Activated CD4-positive, alpha-beta T cell treated with anti-CD3 and anti-CD28 coated beads, Interleukin-10, Interleukin-2, amounts not matched to agents 100 ng/mL and 50 ng/mL, durations not matched to agents 16 hours and 8 hours (primary cell): ENCODE measurements at places on chromosomes 7 and 10.

GRCh38 chr7:51019891-51020870, 237.5 kb upstream of the GRB10 start:
- no peak for DNase-seq

DNA sequence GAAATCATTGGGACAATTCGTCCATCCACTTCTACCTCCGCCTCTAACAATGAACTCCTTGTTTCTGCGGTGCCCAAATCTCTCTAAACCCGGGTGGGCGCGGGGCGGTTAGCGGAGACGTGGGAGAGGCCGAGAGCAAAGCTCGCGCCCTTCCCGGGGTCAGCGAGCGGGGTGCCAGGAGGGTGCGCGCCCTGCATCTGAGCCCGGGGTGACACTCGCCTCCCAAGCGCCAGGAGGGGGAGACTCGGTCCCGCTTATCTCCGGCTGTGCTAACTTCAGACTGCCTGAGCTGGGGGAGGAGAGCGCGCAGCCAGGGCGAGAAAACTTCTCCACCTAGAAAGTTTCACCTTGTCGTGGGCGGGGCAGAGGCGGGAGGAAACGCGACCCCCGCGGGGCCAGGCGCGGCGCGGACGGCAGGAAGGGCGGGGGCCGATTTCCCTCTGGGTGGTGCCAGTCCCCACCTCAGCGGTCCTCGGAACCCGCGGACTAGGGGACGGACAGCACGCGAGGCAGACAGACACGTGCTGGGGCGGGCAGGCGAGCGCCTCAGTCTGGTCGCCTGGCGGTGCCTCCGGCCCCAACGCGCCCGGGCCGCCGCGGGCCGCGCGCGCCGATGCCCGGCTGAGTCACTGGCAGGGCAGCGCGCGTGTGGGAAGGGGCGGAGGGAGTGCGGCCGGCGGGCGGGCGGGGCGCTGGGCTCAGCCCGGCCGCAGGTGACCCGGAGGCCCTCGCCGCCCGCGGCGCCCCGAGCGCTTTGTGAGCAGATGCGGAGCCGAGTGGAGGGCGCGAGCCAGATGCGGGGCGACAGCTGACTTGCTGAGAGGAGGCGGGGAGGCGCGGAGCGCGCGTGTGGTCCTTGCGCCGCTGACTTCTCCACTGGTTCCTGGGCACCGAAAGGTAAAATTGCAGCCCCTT, at the start of gene MET:
MET (plus strand) TSS at position 516 of the 915 bp plus-strand sequence. CDS start 26,889 bp downstream, outside the sequence.
- DNase-seq = peak; percentile 70

GRCh38 chr10:119205894-119206602, 1.3 kb upstream of the GRK5 start:
- peak; percentile 79 for DNase-seq

DNA sequence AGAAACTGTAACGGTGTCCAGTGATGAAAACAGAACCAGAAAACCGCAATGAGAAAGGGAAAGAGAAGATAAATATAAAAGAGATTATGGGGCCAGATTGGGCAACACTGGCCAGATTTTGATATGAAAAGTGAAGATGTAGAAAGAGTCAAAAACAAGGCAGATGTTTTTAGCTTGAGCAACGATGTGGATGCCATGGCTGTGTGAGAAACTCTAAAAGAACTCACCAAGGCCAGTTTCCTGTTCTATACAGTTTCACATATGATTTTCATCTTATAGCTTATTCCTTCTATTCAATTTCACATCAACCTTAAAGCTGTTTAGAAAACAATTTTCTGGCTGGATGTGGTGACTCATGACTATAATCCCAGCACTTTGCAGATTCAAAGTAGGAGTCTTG, 36.3 kb downstream of the CSTF2T start:
- no peak for DNase-seq

DNA sequence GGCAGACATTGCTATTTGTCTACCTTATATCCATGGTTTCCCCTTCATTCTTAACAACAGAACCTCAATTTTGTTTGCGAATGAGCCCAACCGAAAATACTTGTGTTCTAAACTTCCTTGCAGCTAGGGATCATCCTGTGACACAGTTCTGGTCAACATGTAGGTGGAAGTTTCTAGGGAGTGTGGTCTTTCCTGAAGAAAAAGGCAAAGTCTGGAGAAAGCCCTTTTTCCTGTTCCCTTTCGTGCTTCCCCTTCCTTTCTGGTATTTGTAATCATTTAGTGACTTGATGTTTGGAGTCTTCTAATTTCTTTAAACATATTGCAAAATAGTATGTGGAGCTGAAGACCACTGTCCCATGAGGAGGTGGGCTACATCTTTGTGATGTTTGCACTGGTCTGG, 2.9 kb upstream of the IFRD1 start:
- DNase-seq = no peak

DNA sequence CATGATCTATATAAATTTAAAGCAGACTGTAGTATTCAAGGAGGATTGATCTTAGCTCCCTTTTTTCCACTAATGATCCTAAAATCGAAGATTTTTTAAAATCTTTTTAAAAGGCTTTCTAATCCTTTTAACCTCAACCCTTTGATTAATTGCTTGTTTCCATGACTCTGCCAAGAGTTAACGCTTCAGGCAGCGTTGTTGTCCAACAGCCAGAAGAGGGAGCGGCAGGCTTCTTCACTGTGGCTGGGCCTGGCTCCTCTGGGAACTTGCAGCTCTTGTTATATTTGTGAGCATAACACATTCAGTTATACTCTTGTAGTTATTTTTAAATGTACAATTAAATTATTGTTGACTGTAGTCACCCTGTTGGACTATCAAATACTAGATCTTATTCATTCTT, 26.3 kb downstream of the CRCP start:
- DNase-seq = no peak

DNA sequence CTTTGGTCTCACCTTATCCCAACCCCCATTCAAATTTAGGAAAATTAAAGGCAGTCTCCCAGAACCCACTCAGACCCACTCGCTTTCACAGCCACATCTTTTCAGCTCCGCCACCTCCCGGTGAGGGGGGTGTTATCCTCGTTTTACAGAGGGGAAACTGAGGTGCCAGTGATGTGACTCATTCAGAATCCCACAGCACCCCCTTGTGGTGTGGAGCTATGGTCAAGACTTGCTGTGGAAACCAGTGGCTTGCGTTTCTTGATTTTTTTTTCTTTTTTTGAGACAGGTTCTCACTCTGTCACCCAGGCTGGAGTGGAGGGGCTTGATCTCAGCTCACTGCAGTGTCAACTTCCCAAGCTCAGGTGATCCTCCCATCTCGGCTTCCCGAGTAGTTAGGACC, 27.6 kb downstream of the SLC35G1 start:
- peak; percentile 25 for DNase-seq

DNA sequence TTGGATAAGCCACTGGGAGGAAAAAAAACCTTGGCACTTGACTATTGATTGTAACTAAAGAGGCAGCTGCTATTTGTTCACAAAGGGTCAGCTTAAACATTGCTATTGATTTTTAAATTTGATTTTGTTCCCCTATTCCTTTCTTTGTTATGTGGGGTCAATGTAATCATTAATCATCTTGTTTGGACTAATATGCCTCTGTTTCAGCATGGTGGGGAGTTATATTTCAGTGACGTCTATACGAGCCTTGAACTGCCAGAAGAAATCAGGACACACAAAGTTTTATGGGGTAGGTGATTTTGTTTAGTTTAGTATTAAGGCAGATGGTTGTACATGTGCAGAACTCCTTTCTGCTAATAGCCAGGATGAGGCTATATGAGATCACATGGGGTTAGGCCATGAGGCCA, 7.5 kb downstream of the AS3MT start:
- no peak for DNase-seq

DNA sequence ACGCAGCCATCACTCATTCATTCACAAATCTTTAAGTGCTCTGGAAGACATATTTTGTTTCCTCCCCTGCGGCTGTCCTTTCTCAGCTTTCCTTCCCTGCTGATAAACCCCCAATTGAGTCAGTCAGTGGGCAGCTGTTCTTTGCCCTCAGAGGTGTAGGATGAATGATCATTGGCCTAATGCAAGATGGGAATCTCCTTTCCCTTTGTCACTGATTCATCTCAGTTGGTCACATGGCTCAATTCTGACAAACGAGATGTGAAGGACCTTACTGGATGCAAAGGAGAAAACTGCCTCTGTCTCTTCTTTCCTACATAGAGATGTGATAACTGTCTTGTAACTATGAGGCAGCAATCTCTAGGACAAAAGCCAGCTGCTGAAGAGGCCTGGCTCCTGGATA, 44.6 kb downstream of the COL28A1 start:
- DNase-seq = no peak

- no peak for DNase-seq
Measured at GRCh38 chr7:95863-96260, 96.5 kb upstream of the FAM20C start.

- DNase-seq = peak; percentile 68
Measured at GRCh38 chr10:92914478-92915325, 66.4 kb downstream of the EXOC6 start.

DNA sequence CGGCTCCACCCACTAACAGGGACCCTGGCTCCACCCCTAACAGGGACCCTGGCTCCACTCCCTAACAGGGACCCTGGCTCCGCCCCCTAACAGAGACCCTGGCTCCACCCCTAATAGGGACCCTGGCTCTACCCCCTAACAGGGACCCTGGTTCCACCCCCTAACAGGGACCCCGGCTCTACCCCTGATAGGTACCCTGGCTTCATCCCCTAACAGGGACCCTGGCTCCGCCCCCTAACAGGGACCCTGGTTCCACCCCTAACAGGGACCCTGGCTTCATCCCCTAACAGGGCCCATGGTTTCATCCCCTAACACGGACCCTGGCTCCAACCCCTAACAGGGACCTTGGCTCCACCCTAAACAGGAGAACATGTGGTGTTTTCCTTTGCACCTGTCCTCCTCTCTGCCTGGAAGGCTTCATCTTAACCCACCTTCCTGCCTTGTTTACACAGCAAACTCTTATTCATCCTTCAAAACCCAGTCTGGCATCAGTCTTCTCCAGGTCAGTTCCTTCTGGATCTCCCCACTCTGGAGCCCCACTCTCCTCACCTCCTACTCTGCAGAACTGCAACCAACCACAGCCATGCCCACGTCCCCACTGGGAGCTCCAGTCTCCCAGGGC, 58.0 kb downstream of the CHST15 start:
- no peak for DNase-seq

GRCh38 chr7:50766106-50766848, 16.4 kb downstream of the GRB10 start:
- no peak for DNase-seq

GRCh38 chr10:21888959-21889358, 114.6 kb downstream of the DNAJC1 start:
- peak; percentile 24 for DNase-seq

DNA sequence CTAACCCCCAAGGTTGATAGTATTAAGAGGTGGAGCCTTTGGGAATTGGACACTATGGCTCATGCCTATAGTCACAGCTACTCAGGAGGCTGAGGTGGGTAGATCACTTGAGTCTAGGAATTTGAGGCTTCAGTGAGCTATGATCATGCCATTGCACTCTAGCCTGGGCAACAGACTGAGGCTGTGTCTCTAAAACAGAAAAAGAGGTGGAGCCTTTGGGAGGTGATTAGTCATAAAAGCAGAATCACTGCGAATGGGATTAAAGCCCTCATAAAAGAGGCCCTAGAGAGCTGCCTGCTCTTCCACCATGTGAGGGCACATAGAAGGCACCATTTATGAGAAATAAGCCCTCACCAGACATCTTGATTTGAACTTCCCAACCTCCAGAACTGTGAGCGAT, 81.9 kb downstream of the SKAP2 start:
- DNase-seq = no peak

GRCh38 chr10:33334805-33335550, 511 bp upstream of the NRP1 start:
- peak; percentile 20 for DNase-seq

- peak; percentile 2 for DNase-seq
Measured at GRCh38 chr10:51617576-51618235, 81.7 kb downstream of the CSTF2T start.

- no peak for DNase-seq
Measured at GRCh38 chr10:59582780-59583179, 126.9 kb downstream of the SLC16A9 start.

DNA sequence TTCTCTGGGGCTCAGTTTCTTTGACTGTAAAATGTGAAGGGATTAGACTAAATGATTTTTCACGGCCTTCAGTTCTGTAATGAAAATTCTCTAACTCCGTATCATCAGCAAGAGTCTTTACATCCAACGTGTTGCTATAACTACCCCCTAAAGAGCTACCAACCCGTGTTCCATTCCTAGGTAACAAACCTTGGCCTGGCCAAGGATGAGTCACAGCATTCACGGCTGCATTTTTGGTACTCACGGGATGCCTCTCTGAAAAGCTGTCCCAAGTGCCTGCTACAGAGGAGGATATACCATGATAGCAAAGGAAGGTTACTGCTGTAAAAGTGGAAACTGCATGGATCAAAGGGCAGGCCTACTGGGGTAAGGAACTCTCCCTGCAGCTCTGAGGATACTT, 5.9 kb downstream of the LRRC4 start:
- no peak for DNase-seq

GRCh38 chr7:148129023-148129422, 461.5 kb upstream of the C7orf33 start:
- no peak for DNase-seq

DNA sequence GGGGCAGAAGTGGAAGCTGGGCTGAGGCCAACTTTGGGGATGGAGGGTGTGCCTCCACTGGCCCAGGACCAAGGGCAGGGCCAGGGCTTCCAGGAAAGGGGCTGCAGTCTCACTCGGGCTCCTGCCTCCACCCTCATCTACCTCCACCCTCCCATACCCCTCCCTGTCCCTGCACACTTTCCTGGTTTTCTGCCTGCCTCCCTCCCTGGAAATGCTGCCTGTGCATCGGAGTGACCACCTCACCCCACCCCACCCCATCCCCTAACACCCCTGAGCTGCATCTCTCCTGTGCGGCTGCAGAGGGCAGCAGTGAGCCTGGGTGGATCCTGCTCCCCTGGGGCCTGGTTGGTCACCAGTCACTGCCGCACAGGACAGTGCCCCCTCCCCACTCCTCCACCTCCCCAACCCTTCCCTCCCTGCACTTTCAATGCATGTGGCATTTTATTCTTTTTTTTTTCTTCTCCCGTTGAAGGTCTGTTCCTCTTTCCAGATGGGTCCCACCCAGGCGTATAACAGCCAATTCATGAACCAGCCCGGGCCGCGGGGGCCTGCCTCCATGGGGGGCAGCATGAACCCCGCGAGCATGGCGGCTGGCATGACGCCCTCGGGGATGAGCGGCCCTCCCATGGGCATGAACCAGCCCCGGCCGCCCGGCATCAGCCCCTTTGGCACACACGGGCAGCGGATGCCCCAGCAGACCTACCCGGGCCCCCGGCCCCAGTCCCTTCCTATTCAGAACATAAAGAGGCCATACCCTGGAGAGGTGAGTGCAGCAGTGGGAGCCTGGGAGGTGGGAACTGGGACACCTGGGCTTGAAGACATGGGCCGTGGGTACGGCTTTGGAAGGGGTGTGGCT, 54.1 kb upstream of the PPIF start:
- peak; percentile 60 for DNase-seq

- no peak for DNase-seq
Measured at GRCh38 chr7:157768198-157768597, 431.4 kb downstream of the DNAJB6 start.

DNA sequence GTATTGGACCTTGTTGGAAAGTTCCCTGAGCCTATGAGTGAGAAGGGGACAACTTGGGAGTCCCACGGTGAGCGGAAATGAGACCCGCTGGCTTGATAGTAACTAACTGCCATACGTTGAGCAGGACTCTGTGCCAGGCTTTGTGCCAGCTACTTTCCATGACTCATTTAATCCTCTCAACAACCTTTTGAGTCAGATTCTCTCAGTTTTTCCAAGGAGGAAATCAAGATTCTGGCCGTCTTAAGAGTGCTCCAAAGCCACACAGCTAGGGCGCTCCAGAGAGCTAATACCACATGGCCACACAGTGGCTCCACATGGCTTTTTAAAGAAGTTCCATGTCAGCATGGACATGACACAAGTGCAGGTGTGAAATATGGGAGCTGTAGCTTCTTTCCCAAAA, 55.7 kb downstream of the NOD1 start:
- no peak for DNase-seq
